SJSA1 (cell line): ENCODE measurements at places on chromosomes 2 and 18. TPM values are rescaled to one million over a fixed set of nuclear protein-coding genes. Genes with fewer than 3 reads are reported as not detected.

The RAB17 gene
- total RNA-seq, result 0.21 and 0.28 TPM in 2 replicates

The SERPINB4 gene
- 0.26 TPM in 1 of 2 replicates, not detected in the other for total RNA-seq

The ARHGEF4 gene
- 3.9 and 6.9 TPM in 2 replicates for total RNA-seq

The CPO gene
- total RNA-seq, result not detected in 2 replicates

The ZBTB7C gene
- total RNA-seq, result 0.44 and 0.50 TPM in 2 replicates

The UGT1A4 gene
- not detected in 2 replicates for total RNA-seq

The CCDC68 gene
- total RNA-seq, result 0.03 TPM in 1 of 2 replicates, not detected in the other

The CPLX4 gene
- total RNA-seq, result not detected in 2 replicates

The FBXO48 gene
- 0.60 and 0.74 TPM in 2 replicates for total RNA-seq

The FTCDNL1 gene
- total RNA-seq, result not detected in 2 replicates

GRCh38 chr18:45463451-45463850, 151.8 kb upstream of the SLC14A2 start:
- DNase-seq, result no peak

- no peak for DNase-seq
Measured at GRCh38 chr2:197208841-197209240, 101.7 kb downstream of the ANKRD44 start.

- DNase-seq, result no peak
Measured at GRCh38 chr18:75365837-75366236, 61.7 kb downstream of the SMIM21 start.

DNA sequence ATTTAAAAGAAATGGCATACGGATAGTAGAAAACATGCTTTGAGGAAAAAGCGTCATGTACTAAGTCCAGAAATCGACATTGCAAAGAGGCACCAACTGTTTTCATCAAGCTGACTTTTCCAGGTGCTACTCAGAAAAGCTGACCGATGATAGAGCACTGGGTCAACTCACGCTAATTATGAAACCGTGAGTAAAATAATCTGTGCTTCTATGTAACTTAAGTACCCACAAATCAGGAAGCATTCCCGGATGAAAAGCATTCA, 353 bp upstream of the NUP35 start:
- no peak for DNase-seq

- DNase-seq, result no peak
Measured at GRCh38 chr18:23178661-23179081, 43.4 kb downstream of the CABLES1 start.

DNA sequence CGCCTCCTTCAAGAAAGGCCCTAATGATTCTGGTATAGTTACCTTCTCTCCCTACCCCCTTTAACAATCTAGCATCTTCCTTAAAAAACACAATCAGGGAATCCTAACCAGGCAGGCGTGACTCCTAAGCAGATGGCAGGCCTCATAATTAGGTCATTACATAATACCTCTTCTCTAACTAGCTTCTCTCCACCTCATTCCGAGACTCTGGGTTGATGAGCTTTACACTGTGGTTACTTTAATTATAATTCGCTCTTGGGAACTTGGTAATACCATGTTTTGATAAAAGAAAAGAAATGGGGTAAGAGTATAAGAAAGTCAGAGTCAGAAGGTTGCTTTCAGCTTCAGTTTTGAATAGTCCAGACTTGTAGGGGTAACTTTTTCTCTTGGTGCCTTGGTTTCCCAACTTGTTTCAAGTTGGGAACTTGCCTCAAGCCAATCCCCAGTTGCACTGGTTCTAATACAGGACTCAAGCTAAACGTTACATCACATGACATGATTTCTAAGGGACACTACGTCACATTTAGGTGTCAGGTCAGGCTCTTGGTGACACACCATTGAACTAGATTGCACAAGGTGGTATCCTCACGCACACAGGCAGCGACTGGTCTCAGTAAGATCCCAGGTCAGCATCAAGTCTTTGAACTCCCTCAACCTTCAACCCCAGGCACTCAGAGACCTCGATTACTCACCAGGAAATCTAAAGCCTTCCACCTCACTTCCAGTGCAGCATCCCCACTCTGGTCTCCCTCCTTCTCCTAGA, 59.2 kb downstream of the AAK1 start:
- no peak for DNase-seq

GRCh38 chr2:97936199-97936598, 59.5 kb downstream of the TMEM131 start:
- DNase-seq, result no peak

DNA sequence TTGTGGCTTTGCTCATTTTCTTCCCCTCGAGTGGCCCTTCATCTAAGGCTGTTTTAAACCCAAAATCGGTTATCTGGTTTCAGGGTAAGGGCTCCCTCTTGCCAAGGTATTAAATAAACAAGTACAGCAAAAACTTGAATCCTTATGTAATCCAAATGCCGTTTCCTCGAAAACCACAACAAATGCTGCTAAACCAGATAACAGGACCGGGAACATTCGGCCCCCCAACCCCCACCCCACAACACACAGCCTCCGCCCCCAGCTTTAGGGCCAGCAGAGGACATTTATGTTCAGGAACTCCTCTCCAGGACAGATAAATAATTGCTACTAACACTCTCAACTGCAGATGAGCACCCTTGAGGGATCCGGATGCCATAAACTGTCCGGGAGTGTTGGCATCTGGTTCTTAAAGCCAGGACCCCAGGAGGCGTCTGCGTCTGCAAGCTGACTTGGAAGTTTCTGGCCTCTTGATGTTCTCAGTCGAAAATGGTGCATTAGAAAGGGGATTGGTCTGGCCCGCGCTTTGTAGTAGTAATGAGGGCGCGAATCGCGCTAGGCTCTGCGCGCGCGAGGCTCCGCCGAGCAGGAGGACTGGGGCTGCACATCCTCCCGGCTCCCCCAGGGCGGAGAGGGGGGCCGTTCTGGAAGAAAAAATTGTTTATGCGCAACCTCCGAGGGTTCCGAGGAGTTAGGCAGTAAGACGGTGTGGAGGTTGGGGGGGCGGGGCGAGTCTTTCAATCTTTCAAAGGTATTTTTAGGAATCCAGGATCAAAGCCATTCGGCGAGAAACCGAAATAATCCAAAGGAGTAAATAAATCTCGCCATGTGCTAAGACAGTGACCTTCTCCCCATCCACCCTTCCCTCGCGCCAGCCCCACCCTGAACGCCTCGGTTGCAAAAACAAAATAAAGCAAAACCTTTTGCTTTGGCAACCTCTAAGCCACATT, 3.9 kb upstream of the ID2 start:
- peak; percentile 73 for DNase-seq

GRCh38 chr2:207823865-207824264, 54.2 kb upstream of the FZD5 start:
- DNase-seq, result no peak

- DNase-seq, result peak; percentile 69
Measured at GRCh38 chr2:207121784-207122183, 44.0 kb downstream of the KLF7 start.
